Stimulated activated CD8-positive, alpha-beta memory T cell treated with anti-CD3 and anti-CD28 coated beads, Interleukin-15, amount 100 ng/mL, for 1 hour (primary cell): ENCODE measurements at places on chromosomes 3 and 15.

DNA sequence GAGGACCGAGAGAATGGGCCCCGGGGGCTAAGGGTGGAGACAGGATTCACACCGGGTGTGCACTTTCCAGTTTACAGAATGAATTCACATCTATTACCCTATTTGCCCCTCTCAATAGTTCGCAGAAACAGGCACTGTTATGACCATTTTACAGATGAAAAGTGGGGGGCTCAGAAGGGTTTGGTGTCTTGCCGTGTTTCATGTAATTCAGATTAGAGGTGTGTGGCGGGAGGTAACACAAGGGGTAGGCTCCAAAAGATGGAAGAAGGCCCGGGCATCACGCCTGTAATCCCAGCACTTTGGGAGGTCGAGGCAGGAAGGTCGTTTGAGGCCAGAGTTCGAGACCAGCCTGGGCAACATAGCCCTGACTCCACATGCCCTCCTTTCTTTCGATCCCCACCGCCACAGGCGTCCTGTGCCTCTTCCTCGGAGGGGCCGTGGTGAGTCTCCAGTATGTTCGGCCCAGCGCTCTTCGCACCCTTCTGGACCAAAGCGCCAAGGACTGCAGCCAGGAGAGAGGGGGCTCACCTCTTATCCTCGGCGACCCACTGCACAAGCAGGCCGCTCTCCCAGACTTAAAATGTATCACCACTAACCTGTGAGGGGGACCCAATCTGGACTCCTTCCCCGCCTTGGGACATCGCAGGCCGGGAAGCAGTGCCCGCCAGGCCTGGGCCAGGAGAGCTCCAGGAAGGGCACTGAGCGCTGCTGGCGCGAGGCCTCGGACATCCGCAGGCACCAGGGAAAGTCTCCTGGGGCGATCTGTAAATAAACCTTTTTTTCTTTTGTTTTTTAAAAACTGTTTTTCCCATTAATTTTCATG lies 3.4 kb downstream of the DUOXA2 start:
- DNase-seq: no peak

DNA sequence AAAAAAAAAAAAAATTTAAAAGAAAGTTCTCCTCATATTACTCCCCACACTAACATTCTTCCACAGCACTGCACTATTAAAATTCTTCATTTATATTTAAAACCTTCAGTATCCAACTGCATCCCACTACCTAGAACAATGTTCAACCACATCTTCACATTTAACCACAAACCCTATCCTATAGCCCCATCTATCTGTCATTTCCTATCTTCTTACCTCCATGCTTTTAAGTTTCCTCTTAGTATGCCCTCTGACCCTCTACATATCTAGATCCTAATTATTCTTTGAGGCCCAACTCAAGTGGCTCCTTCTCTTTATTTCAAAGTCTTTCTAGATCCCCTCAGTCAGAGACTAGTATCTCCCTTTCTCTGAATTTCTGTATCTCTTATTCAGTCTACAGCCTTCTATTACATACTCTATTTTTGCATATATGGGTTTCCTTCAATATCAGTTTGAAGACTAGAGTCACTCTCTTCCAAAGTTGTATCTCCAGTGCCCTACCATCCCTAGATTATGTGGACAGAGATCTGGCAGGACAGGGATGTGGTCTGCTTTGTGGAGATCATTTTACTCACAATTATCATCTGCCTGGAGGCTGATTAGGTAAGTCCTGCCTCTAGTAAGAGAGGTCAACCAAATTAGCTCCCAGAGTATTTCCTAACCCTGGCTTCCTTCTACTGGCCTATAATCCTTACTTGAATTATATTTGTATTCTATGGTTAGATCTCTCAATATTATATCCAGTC lies 1.4 kb downstream of the CIAO2A start:
- DNase-seq: no peak

DNA sequence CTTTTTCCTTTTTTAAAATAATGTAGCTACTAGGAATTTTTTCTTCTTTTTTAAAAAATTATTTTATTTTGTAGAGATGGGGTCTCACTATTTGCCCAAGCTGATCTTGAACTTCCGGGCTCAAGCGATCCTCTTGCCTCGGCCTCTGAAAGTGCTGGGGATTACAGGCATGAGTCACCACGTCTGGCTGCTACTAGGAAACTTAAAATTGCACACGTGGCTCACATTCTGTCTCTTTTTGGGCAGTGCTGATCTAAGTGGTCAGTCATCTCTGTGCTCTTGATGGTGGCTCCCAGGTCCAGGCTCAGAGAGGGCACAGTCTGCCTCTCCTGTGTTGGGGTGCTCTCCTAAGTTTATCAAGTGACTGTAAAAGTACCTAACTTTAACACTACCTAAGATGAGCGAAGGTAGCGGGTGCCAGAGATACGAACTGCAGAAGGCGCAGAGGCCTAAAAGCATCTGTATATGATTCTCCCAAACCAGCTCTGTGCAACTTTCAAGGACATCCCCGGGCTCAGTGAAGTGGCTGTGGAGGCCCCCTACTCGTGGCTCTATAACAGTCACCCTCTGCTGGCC lies 52.9 kb upstream of the SEC13 start:
- no peak for DNase-seq

DNA sequence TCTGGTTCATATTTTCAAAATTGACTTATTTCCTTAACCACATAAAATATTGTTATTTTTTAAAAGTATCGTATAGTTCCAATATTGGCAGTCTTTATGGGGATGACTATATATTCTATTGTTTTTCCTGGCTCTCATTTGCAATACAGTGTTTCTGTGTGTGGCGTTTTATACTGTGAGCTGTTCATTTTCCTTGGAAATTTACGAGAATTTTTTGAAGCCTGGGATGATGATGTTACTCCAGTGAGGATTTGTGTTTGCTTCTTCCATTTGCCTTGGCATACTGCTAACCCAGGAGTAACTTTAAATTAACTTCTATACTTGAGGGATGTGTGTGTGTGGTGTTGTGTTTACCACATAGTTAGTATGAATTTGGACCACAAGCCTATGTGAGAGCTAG lies 95.2 kb downstream of the NR1D2 start:
- no peak for DNase-seq

GRCh38 chr3:4864503-4864902 lies 114.7 kb upstream of the BHLHE40 start:
- DNase-seq: no peak

GRCh38 chr15:57284535-57284934 lies 91.8 kb upstream of the CGNL1 start:
- no peak for DNase-seq

- DNase-seq: no peak
Measured at GRCh38 chr15:98778960-98779359, 130.6 kb downstream of the IGF1R start.

GRCh38 chr3:156628836-156629618 lies 45.4 kb upstream of the TIPARP start:
- DNase-seq: no peak

- no peak for DNase-seq
Measured at GRCh38 chr15:96341513-96342405, 11.3 kb downstream of the NR2F2 start.

DNA sequence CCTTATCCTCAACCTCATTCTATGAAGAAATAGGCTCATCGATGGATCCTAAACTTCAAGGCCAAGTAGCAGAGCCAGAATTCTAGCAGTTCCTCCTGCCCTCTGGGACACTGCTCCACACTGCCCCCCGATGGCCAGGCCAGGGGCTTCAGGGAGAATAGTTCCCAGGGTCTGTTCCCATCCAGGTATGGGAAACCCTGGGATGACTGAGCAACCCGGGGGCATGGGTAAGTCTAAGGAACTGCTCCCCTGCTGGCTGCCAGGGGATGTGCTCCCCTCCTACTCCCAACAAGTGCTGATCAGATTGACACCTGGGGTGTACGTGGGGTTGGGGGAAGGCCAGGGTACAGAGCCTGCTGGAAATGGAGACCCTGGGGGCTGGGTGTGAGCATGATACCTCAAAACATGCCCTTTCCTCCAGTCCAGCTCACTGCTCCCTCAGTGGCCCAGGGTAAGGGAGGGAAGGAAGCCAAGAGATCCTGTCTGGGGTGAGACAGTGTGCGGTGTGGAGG lies 7.6 kb downstream of the ULK3 start:
- DNase-seq: peak; percentile 15

DNA sequence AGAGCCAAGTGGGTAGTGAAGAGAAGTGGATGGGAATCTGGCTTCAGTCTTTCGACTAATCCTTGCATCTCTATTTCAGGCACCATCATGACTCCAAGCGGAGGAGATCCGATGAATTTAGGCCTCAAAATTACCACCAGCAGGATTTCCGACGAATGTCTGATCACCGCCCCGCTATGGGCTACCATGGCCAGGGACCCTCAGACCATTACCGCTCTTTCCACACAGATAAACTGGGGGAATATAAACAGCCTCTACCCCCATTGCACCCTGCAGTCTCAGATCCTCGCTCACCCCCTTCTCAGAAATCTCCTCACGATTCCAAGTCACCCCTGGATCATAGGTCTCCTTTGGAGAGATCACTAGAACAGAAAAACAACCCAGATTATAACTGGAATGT lies 64.7 kb downstream of the RGMA start:
- DNase-seq: no peak

GRCh38 chr3:181839039-181839915 lies 127.6 kb downstream of the SOX2 start:
- DNase-seq: no peak

DNA sequence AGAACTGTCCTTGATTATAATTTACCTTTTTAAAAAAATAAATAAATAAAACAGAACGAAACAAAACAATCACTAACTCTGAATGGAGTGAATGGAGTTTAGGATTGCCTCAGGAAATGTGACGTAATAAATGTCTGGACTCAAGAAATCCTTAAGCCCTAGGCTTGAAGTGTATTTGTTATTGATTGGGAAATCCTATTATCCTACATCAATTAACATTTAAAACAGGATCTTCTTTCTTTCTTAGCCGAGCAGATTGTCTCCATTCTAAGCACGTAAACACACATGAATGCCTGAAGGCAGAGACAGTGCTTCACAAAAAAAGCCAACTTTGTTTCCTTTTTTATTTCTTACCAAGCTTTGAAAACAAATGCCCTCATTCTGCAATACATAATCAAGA lies 33.4 kb downstream of the KAT2B start:
- DNase-seq: no peak

DNA sequence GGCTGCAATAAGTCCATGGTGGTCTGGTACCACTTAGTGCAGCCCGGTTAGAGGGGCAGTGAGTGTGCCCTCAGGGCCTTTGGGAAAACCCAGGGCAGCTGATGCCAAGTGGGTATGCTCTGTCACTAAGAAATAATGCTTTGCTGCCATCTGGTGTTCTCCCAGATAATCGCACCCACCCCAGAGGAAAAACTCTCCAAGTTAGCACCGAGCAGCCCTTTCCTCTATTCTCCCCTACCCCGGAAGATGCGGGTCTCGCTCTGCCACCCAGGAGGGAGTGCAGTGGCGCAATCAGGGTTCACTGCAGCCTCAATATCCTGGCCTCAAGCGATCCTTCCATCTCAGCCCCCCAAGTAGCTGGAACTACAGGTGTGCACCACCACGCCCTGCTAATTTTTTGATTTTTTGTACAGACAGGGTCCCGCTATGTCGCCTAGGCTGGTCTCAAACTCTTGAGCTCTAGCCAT lies 21.3 kb upstream of the DAPK2 start:
- peak; percentile 53 for DNase-seq

- no peak for DNase-seq
Measured at GRCh38 chr3:123082370-123083065, 15.7 kb downstream of the PDIA5 start.

DNA sequence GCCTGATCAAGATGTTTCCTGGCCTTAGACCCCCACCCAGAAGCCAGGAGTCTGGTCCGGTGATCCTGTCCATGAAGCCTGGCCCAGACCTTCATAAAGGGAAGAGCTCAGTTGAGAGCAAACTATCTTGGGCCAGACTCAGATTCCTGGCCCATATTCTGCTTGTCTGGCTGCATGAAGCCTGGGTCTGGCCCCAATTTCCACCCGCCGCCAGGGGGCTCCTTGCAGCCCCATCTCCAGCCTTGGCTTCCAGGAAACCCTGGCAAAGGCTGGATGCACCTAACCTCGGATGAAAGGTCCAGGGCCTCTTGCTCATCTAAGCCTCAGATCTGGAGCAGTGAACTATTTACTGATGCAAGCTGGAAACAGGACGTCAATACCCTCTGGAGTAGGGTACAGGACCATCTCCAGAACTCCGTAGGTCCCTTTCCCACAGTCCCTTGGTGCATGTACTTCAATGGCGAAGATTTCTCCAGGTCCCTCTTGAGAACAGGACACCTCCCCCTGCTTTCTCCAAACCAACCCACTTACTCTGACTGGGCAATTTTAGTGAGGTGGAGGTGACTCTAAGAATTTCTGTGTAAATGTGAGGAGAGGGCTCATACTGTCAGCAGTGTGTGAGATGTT lies 5.6 kb downstream of the FOXL2 start:
- no peak for DNase-seq

DNA sequence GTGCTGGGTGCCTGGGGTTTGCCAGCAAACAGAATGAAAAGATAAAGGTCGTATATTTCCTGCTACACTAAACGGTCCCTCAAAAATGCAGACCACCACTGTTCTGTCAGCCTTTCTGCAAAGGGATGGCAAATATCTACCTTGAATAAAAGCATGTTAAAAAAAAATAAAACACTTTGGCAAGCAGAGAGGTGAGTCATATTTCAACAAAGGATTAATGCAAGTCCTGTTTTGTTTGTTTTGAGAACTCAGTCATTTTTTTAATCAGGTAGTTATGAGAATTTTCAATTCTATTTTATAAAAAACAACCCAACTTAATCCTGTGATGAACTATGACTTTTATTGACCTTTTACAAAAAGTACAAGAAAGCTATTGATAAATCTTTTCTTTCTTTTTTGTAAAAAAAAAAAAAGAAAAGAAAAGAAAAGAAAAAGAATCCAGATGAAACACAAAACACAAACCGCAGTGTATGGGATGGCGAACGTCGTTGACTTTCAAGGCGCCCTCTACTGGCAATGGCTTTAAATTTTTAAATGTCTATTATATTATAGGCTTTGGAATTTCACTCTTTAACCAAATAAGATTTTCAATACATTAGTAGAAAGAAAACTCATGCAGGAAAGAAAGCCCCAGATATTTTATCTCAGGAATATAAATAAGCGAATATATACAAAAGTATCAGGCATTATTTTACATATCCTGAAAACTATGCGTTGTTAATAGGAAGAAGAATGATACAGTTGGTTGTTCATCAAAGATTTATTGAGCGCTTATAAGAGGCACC lies 87.8 kb downstream of the NCEH1 start:
- peak; percentile 5 for DNase-seq

DNA sequence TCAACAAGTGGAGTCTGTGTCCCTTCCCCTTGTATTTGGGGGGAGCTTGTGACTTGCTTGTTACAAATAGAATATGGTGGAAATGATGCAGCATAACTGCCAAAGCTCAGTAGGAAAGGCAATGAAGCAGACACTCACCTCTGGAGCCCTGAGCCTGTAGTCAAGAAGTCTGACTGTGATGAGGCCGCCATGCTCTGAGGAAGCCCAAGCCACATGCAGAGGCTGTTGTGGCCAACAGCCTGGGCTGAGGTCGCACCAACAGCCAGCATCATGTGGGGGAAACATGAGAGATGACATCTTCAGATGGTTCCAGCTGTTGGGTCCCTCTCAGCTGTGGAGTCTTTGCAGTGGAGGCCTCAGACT lies 161.4 kb downstream of the CHSY1 start:
- no peak for DNase-seq

GRCh38 chr15:63134245-63134985 lies 12.8 kb downstream of the LACTB start:
- DNase-seq: no peak
